Activated CD8-positive, alpha-beta T cell treated with anti-CD3 and anti-CD28 coated beads for 36 hours (primary cell): ENCODE measurements at places on chromosomes 16 and 17. TPM values are rescaled to one million over a fixed set of nuclear protein-coding genes. Genes with fewer than 3 reads are reported as not detected.

GRCh38 chr17:48134912-48135480 lies 27.4 kb downstream of the SNX11 start:
- no peak overlapping the region for H3K27ac ChIP-seq
- H3K36me3 ChIP-seq, result peaks cover 11% of the 10 kb centered on the region
- H3K4me1 ChIP-seq, result peaks cover 5% of the 10 kb centered on the region
- no peak overlapping the region for H3K4me3 ChIP-seq

GRCh38 chr16:67657751-67658518 lies 2.1 kb downstream of the ACD start:
- H3K4me1 ChIP-seq, result peaks cover 15% of the 10 kb centered on the region
- H3K27ac ChIP-seq, result no peak overlapping the region
- peaks cover 15% of the 10 kb centered on the region for H3K36me3 ChIP-seq
- DNase-seq, result no peak
- no peak overlapping the region for H3K4me3 ChIP-seq

DNA sequence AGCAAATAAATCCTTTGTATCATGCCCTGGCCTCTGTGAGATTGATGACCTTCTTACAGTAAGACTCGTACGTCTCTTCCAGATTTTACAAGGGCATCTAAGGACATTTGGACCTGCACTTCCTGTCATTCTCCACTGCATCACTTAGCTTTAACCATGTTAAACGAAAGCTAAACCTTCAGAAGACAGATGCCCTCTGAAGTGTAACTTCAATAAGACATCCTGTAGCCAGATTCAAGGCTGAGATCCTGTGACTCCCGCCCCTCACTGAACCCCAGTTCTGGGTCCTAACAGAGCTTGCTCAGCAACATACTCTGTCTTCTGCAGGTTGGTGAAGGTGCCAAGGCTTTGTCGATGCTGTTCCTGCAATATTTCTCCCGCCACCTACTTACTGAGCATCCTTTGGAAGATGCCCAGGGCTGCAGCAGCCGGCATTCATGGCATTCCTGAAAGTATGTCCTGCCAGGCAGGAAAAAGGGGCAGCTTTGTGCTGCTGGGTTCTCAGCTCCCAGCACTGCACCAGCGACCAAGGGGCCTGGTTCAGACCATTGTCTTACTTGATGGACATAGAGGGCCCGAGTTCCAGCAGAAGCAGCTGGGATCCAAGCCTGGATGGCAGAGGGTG lies 131.1 kb downstream of the AXIN2 start:
- H3K36me3 ChIP-seq, result peaks cover 3% of the 10 kb centered on the region
- no peak overlapping the region for H3K4me3 ChIP-seq
- no peak overlapping the region for H3K27ac ChIP-seq
- no peak for DNase-seq
- H3K27me3 ChIP-seq, result peaks cover 4% of the 10 kb centered on the region

DNA sequence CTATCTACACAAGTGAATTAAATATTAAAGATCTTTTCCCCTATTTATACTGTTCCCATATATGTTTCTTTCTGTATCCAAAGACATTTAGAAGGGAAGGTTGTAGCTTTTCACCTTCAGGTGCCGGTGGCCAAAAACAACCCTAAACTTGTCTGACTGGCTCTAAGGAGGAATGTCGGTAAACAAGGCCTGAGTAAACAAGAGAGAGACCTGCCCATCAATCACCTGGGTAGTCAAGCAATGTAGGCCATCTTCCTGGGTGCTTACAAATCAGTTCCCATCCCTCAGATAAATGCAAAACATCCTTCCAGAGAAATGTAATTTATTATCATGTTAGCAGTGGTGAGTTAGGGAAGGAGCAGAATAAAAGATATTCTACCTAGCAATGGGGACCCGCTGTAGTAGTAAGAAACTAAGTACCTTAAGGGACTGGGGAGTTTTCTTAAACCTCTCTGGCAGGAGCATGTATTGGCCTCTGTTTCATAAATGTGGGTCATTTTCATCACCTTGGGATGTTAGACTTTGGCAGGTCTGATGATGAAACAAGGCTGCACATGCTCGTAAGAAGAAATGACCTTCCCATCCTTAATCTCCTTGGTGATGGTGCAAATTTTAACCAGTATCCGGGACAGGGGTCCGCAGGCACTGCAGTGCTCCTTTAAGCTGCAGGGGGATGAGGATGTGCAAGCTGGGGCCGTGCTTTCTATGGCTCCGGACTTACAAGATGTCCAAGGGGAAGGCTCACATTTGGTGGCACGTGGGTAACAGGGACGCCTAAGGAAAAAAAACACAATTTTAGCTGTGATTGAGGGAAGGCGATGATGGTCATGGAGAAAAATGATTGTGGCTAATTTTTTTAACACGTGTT lies 8.4 kb downstream of the KRT39 start:
- DNase-seq, result no peak
- no peaks in the 10 kb centered on the region for H3K4me1 ChIP-seq
- peaks cover 5% of the 10 kb centered on the region for H3K27me3 ChIP-seq

DNA sequence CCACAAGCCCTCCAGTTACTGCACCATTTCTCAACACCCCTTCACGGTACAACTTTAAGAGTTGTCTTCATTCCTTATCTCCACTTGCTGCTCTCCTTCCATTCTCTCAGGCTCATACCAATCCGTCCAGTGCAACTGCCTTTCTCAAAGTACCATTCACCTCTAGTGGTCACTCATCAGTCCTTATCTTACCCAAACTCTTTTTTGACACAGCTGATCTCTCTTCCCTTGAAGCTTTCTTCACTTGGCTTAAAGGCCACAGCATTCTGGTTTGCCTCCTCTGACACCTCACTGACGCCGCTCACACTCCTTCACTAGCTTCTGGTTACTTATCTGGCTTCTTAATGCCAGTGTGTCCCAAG lies 24.9 kb downstream of the UBE2G1 start:
- H3K36me3 ChIP-seq, result no peaks in the 10 kb centered on the region
- H3K4me1 ChIP-seq, result peaks cover 21% of the 10 kb centered on the region
- no peak overlapping the region for H3K27ac ChIP-seq

DNA sequence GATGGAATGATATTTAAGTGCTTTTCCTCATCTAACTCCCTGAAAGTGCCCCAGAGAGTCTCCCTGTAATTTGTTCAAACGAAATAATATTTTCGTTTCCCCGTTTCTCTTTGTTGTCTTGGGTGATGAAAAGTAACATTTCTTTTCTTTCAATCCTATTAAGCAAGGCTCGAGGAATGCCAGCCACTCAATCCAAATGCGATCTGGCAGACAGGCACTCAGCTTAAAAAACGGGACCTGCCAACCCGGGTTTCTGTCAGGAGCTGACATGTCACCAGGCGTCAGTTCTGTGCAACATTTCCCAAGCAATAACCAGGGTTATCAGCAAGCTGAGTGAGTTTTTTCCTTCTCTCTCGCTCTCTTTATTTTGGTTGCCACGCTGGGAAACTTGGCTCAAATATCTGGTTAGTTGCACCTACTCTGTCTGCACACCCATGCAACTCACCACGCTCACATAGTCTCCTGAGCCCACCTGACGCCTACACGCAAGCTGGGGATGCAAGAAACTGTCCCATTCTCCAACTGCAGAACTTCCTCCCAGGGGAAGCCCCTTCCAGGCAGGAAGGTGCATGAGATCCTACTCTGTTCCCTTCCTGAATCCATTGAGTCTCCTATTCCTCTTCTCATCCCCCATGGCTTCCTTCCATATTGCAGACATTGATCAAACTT lies 208.2 kb downstream of the C16orf78 start:
- DNase-seq, result no peak
- no peaks in the 10 kb centered on the region for H3K4me1 ChIP-seq
- H3K4me3 ChIP-seq, result no peak overlapping the region

- peaks cover 6% of the 10 kb centered on the region for H3K27me3 ChIP-seq
- no peak overlapping the region for H3K27ac ChIP-seq
- peaks cover 4% of the 10 kb centered on the region for H3K4me1 ChIP-seq
- DNase-seq, result no peak
- no peaks in the 10 kb centered on the region for H3K36me3 ChIP-seq
These were observed 16.1 kb upstream of the KIF19 start for GRCh38 chr17:74309902-74310301.

- H3K36me3 ChIP-seq, result no peaks in the 10 kb centered on the region
- H3K4me1 ChIP-seq, result no peaks in the 10 kb centered on the region
- DNase-seq, result no peak
These were observed 27.5 kb downstream of the TMEM238L start for GRCh38 chr17:10776381-10776780.

DNA sequence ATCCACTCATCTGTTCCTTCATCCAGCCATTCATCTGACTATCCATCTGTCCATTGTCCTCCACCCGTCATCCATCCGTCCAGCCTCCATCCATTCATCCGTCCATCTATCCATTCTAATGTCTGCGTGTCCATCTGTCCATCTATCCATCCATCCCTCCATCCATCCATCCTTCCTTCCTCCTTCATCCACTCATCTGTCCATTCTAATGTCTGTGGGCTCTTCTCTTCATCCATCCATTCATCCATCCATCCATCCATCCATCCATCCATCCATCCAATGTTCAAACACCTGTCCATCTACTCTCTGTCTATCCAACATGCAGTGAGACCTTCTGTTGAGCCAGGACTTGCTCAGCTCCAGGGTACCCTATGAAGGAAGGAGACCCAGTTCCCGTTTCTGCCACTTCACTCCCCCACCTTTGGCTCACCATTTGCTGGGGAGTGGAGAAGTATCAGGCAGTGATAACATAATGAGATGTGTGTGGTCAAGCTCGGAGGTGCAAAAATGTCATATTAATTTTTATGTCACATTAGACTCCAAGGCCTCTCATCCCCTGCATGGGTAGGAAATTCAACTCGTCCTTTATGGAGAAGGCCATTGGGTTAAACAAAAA lies 36.5 kb upstream of the ADGRG1 start:
- DNase-seq, result no peak
- peak overlapping the region; percentile 98 for H3K27ac ChIP-seq
- H3K36me3 ChIP-seq, result peaks cover 25% of the 10 kb centered on the region
- H3K4me3 ChIP-seq, result peak overlapping the region; percentile 77
- peaks cover 50% of the 10 kb centered on the region for H3K4me1 ChIP-seq
- no peaks in the 10 kb centered on the region for H3K27me3 ChIP-seq

GRCh38 chr17:72561266-72561665 lies 440.4 kb downstream of the SOX9 start:
- H3K36me3 ChIP-seq, result no peaks in the 10 kb centered on the region
- no peak overlapping the region for H3K27ac ChIP-seq
- H3K27me3 ChIP-seq, result no peaks in the 10 kb centered on the region

DNA sequence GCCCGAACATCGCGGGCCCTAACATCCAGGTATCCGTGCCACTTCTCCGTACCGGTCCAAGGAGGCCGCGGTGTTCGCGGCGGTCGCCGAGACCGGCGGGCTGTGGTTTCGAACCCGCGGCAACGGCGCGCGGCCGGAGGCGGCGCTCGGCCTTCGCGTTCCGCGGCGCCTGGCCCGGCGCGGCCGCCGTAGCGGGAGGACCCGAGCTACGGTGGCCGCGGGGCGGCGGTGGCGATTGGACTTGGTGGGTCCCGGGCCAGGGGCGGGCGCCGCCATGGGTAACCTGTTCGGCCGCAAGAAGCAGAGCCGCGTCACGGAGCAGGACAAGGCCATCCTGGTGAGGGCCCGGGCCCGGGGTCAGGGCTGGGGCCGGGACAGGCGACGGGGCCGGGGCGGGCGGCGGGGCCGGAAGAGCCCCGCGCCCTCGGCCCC lies at the start of gene CHMP6:
Gene CHMP6 (plus strand): TSS at position 197 of the 432 bp plus-strand sequence. CDS start 78 bp downstream, at position 275.
- H3K27ac ChIP-seq, result peak within 1 kb of the TSS; percentile 83
- peaks cover 23% of the 10 kb centered on the region for H3K4me1 ChIP-seq
- peak; percentile 74 for DNase-seq

DNA sequence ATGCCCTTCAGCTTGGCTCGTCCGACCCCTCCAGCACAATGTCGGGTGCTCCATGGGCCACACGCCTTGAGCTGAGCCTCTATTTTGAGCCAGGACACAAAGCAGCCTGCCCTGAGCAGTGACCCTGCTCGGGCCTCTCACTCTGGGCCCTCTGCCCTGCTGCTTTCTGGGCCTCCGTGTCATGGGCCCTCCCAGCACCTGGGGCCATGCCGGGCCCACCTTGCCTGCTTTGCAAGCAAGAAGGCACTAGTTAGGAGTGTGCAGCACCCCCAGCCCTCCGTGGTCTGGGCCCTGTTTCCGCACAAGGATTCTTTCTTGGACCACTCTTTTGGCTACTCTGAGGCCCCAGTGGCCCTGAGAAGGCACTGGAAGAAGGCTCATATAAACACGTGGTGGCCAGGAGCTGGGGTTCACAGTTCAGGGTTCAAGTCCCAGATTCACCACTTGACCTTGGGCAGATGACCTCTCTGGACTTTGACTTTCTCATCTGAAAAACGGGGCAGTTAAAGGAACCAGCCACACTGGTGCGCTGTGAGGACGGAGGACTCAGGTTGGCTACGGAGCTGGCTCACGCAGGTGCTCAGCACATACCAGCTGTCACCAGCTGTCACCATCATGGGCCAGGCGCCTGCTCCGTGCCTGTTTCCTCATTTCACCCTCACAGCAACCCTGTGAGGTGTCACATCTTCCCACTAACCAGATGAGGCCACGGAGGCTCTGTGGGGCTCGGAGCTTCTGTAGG lies 166.0 kb upstream of the GSE1 start:
- no peaks in the 10 kb centered on the region for H3K36me3 ChIP-seq
- no peaks in the 10 kb centered on the region for H3K27me3 ChIP-seq
- no peak overlapping the region for H3K4me3 ChIP-seq
- peak; percentile 17 for DNase-seq

- no peak overlapping the region for H3K27ac ChIP-seq
- no peaks in the 10 kb centered on the region for H3K27me3 ChIP-seq
- no peaks in the 10 kb centered on the region for H3K4me1 ChIP-seq
- DNase-seq, result no peak
- no peaks in the 10 kb centered on the region for H3K36me3 ChIP-seq
These were observed 108.5 kb downstream of the TMEM114 start for GRCh38 chr16:8481810-8482209.

DNA sequence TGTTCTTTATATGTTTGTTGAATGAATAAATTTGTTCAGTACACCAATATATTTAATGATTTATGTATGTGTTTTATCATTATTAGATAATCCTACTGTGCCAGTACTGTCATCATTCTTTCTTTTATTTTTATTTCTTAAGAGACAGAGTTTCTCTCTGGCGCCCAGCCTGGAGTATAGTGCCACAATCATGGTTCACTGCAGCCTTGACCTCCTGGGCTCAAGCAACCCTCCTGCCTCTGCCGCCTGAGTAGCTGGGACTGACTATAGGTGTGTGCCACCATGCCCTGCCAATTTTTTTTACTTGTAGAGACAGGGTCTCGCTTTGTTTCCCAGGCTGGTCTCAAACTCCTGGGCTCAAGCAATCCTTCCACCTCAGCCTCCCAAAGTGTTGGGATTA lies 41.8 kb downstream of the PAFAH1B1 start:
- H3K27me3 ChIP-seq, result no peaks in the 10 kb centered on the region
- DNase-seq, result no peak
- no peak overlapping the region for H3K27ac ChIP-seq
- H3K36me3 ChIP-seq, result peaks cover 31% of the 10 kb centered on the region
- peaks cover 51% of the 10 kb centered on the region for H3K4me1 ChIP-seq
- H3K4me3 ChIP-seq, result no peak overlapping the region

Gene ACSM3
- 16.1 TPM for total RNA-seq

Gene SLC6A2
- not detected for total RNA-seq

Gene KRTAP3-1
- total RNA-seq, result not detected

Gene COQ7
- total RNA-seq, result 16.9 TPM

Gene PRDM7
- not detected for total RNA-seq

Gene ADAD2
- total RNA-seq, result 0.16 TPM
